ENCODE measurements at places on chromosomes 3 and 15.

DNA sequence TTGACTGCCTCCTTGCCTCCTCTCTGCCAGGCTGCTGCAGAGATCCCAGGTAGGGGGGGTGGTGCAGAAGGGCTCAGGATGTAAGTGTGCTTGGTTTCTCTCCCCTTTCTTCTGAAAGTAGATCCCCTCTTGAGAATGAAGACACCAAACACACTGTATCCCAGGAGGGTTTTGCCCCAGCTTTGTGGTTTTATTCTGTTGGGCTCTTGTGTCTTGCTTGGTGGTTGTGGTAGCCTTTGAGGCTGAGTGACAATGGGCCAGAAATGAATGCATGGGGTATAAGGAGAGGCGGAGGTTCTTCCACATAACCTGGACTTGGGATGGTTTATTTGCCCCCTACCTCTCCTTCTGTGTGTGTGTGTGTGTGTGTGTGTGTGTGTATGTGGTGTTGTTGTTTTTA is 5.7 kb downstream of the PDIA5 start:
- no peak for DNase-seq

GRCh38 chr3:124258057-124258500 is 266.2 kb upstream of the ROPN1 start:
- peak; percentile 13 for DNase-seq

DNA sequence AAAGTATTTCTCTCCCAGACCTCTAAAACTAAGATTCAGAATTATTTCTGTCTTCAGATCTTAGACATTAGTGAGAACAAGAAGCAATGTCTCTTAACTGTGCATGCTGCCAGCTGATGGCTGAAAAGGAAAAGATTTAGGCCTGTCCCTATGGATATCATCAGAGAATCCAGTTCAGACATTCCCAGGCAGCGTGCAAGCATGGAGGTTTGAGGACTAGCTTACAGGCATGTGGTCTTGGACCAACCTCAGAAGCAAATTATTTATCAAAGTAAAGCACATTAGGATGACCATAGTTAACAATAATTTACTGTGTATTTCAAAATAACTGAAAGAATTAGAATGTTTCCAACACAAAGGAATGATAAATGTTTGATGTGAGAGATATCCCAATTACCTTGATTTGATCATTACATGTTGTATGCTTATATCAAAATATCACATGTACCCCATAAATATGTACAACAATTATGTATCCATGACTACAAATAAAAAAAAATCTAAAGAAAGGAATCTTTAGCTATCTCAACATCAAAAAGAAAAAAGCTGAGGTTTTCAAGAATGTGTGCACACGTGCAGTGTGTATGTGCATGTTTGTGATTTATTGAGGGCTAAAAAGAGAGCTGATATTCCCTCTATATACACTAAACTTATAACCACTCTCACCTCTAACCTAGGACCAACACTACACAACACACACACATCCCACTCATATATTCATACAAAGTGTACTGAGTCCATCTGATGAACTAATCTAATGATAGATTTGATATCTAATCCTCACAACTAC is 108.9 kb upstream of the THBS1 start:
- no peak for DNase-seq

DNA sequence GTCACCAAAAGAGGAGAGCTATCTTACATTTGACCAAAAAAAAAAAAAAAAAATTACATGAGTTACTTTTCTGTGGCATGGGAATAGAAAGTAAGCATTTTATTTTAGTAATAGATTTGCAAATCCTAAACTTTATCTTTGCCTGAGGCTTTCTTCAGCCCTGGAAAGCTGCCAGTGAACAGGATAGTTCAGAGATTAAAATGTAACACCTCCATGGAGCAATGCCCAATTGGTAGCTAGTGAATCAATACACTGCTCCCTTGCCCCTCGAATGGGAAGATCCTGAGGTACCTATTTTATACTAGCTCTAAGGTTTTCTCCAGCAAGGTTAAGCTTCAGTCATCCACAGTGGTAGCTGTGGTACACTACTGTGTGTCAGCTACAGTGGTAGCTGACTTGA is 867.1 kb downstream of the NAALADL2 start:
- DNase-seq, result no peak

- DNase-seq, result peak; percentile 53
Measured at GRCh38 chr15:70853318-70853972, 512 bp downstream of the LARP6 start.

DNA sequence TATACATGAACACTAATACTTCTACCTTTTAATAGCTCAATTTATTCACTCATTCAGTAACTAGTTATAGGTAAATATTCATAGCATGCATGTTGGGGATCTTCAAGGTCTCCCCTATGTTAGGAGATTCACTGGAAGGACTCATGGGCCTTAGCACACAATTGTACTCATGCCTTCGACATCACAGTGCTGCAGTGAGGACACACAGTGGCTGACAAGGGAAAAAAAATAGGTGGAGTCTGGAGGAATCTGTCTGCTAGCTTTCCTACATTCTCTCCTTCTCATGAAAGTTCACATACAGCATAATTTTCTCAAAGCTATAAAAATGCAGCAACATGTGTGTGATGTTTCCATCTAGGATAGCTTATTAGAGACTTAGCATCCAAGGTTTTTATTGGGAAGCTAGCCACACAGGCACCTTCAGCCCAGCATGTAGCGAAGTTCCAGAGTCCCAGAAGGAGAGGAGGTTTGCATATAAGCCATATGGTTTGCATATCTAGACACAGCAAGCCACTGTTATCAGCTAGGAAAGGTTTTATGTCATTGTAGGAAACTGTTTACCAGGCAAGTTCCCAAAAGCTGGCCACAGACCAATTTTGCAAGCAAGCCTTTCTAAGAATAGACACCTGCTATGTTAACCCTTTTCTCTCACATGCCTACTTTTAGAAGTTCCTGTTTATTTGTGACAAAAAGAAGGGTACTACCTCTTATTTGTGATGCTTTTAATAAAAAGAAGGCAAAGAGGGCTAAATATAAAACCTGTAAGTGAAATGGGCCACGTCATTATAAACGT is 46.4 kb downstream of the MORC1 start:
- no peak for DNase-seq

DNA sequence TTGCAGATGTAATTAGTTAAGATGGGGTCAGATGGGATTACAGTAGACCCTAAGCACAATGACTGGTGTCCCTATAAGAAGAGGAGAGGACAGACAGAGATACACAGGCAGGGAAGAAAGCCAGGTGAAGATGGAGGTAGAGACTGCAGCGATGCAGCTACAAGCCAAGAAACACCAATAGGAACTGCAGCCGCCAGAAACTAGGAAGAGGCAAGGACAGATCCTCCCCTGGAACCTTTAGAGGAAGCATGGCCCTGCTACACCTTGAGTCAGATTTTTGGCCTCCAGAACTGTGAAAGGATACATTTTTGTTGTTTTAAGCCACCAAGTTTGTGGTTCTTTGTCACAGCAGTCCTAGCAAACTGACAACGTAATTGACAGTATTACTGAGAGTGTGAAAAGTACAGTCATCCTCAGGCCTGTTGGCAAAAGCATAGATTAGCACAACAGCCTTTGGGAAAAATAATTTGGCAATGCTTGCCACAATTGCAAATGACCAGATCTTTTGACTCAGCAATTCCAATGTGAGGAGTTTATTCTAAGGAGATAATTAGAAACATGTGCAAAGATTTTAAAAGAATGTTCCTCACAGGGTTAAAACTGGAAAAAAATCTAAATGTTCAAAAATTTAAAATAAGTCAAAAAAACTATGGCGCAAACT is 82.6 kb upstream of the TJP1 start:
- DNase-seq, result peak; percentile 43

GRCh38 chr15:99138491-99138982 is 33.7 kb downstream of the SYNM start:
- no peak for DNase-seq

DNA sequence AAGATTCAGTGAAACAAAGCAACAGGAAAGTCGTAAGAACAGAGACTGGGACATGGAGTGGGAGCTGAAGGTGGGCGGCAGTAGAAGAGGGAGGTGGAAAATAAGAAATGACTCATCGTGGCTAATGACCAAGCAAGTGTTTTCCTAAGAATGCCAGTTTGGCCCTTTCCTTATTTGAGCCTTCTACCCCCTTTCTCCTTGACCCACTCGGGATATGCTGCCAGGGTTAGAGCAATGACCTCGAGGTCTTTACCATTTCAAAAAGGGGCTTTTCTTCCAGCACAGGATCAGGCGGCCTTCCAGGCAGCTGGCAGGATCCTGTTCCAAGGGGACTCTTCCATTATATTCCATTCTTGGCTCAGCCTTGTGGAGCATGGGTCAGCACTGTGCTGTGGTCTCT is 241.1 kb downstream of the RYR3 start:
- no peak for DNase-seq

- DNase-seq, result peak; percentile 57
Measured at GRCh38 chr3:15310491-15311370, 21.7 kb downstream of the SH3BP5 start.

- no peak for DNase-seq
Measured at GRCh38 chr3:141312354-141313092, 55.8 kb upstream of the ZBTB38 start.
